ENCODE measurements at places on chromosomes 4 and X.

DNA sequence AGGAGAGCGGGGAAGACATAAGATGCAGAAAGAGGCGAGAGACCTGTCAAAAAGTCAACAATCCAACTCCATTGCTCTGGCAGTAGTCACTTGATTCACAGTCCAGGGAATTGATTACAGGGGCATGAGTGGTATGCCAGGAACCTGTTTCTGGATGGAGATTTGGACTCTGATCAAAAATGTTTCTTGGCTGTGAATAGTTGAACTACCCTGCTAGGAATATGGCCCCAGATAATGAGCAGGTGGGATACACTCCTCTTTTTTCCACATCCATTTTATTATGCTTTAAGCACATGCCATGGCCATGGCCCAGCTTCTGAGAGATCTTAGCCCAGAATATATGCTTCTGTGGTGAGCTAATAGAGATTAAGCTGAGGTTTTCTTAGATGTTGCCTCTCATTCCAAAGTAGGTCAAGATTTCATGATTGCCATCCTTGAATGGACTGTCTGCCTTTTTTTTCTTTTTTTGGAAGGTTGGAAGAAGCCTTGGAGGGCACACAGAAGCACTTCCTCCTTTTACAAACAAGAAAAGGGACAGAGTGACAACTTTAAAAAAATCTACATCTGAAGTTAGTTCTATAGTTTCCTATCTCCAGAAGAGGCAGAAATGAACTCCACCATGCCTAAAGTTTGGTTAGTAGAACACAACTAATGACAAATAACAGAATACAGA lies 121.9 kb downstream of the KIT start:
- no peak for DNase-seq
- no peaks in the 10 kb centered on the region for H3K4me1 ChIP-seq
- no peak overlapping the region for H3K4me3 ChIP-seq
- H3K27me3 ChIP-seq: no peaks in the 10 kb centered on the region
- no peaks in the 10 kb centered on the region for H3K36me3 ChIP-seq

GRCh38 chrX:104913348-104913747 lies 307.1 kb downstream of the TEX13A start:
- H3K27ac ChIP-seq: no peak overlapping the region
- no peaks in the 10 kb centered on the region for H3K4me1 ChIP-seq
- no peaks in the 10 kb centered on the region for H3K36me3 ChIP-seq
- DNase-seq: no peak

GRCh38 chr4:146520896-146521540 lies 722 bp downstream of the SLC10A7 start:
- no peak overlapping the region for H3K27ac ChIP-seq
- peak; percentile 41 for DNase-seq
- H3K36me3 ChIP-seq: no peaks in the 10 kb centered on the region
- peaks cover 27% of the 10 kb centered on the region for H3K4me1 ChIP-seq
- H3K4me3 ChIP-seq: no peak overlapping the region

DNA sequence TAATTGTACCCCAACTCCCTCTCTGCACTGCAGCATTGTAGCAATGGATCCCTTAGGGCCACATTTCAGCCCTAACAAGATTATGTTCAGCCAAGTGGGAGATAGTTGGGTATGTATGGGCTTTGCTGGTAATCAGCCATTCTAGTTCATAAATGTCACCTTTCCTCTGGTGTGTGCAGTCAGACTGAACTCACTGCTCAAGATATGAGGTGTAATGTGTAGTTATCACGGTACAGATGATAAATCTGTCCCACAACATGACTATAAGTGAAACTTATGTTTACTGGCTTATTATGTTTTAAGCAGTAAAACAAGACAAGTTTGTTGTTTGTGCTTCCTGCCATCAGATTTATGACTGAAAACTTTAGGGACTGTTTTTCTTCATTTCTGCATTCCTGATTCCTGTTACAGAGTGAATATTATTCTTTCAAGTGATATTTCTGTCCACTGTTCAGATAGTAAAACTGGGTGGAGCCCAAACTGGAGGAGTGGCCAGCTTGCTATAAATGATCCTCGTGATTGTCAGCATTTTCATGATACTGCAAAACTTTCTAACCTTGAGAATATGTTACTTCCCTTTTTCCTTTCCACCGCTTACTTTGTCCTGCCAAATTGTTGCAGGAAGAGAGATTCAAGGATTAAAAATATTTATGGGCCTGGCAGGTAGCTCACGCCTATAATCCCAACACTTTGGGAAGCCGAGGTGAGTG lies 44.9 kb downstream of the ANAPC4 start:
- H3K27me3 ChIP-seq: no peaks in the 10 kb centered on the region
- H3K36me3 ChIP-seq: no peaks in the 10 kb centered on the region
- H3K4me3 ChIP-seq: no peak overlapping the region

DNA sequence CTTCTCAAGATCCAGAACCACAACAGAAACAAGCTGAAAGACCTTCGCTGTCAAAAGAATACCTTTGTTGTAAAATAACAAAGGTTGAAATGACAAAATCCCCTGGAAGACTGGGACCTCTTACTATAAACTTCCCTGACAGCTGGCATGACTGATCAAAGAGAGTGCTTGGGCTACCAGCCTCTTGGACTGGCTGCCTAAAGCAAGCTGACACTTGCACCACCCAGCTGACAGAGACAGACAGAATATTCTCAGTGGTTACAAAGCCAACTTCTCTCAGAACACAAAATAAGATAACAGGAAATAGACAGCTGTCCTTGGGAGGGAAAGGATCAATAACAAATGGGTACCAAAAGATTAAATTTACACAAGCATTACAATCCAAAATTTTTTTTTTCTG lies 241.7 kb upstream of the SPOCK3 start:
- no peak overlapping the region for H3K27ac ChIP-seq
- H3K4me3 ChIP-seq: no peak overlapping the region
- H3K36me3 ChIP-seq: no peaks in the 10 kb centered on the region
- no peak for DNase-seq
- no peaks in the 10 kb centered on the region for H3K4me1 ChIP-seq
- no peaks in the 10 kb centered on the region for H3K27me3 ChIP-seq

DNA sequence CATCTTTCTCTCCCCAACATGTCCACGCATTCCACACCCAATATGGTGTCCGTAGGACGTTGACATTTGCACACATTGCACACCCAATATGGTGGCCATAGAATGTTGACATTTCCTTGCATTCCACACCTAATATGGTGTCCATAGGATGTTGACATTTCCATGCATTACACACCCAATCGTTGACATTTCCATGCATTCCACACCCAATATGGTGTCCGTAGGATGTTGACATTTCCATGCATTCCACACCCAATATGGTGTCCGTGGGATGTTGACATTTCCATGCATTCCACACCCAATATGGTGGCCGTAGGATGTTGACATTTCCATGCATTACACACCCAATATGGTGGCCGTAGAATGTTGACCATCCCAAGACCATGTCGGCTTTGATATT lies 88.4 kb upstream of the SHOX start:
- H3K36me3 ChIP-seq: no peaks in the 10 kb centered on the region
- no peak for DNase-seq
- H3K4me3 ChIP-seq: no peak overlapping the region

GRCh38 chr4:123522646-123523045 lies 126.1 kb downstream of the SPRY1 start:
- H3K36me3 ChIP-seq: no peaks in the 10 kb centered on the region
- no peak for DNase-seq
- H3K4me3 ChIP-seq: no peak overlapping the region
- H3K27ac ChIP-seq: no peak overlapping the region
- no peaks in the 10 kb centered on the region for H3K27me3 ChIP-seq
- H3K4me1 ChIP-seq: peaks cover 20% of the 10 kb centered on the region

GRCh38 chrX:3697701-3698279 lies 15.7 kb downstream of the PRKX start:
- H3K4me1 ChIP-seq: peaks cover 70% of the 10 kb centered on the region
- H3K27me3 ChIP-seq: no peaks in the 10 kb centered on the region
- H3K4me3 ChIP-seq: peak overlapping the region; percentile 33
- no peak for DNase-seq
- peak overlapping the region; percentile 81 for H3K27ac ChIP-seq

DNA sequence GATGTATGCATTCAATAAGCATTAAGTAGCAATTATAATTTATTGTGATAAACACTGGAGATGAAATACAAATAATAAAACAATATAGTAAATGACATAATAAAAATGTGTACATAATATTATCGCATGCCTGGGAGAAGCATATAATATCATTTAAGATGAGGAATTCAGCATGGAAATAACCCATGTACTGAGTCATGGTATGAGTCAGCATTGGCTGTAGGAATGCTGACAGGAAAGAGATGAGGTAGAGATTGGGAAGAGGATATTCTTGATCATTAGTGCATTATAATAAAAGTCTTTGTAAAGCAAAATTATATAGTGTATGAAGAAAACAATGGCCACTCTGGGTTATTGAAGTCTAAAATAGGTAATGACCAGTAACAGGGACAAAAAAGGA lies 82.8 kb downstream of the MAGEB10 start:
- H3K27ac ChIP-seq: no peak overlapping the region
- no peak overlapping the region for H3K4me3 ChIP-seq
- no peaks in the 10 kb centered on the region for H3K36me3 ChIP-seq
- DNase-seq: no peak
- H3K27me3 ChIP-seq: no peaks in the 10 kb centered on the region
- H3K4me1 ChIP-seq: no peaks in the 10 kb centered on the region

DNA sequence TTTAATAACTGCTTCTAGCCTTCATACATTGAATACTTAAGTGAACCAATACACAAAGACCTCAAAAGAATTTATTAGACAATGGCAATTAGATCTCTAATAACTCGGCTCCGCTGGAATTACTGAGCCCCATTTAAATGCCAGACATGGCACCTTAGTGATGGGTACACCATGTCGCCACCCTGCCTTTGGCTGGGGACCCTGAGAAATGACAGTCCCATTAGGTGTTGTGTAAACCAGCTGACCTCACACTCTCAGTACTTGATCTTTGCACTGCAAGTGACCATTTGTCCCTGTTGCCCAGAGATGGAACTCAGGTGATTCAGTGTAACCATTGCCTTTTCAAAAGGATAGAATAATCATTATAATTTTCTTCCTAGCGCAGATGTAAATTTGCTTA lies 144.6 kb upstream of the SMARCAD1 start:
- no peak for DNase-seq
- no peak overlapping the region for H3K4me3 ChIP-seq
- no peak overlapping the region for H3K27ac ChIP-seq
- H3K36me3 ChIP-seq: no peaks in the 10 kb centered on the region
- no peaks in the 10 kb centered on the region for H3K4me1 ChIP-seq

DNA sequence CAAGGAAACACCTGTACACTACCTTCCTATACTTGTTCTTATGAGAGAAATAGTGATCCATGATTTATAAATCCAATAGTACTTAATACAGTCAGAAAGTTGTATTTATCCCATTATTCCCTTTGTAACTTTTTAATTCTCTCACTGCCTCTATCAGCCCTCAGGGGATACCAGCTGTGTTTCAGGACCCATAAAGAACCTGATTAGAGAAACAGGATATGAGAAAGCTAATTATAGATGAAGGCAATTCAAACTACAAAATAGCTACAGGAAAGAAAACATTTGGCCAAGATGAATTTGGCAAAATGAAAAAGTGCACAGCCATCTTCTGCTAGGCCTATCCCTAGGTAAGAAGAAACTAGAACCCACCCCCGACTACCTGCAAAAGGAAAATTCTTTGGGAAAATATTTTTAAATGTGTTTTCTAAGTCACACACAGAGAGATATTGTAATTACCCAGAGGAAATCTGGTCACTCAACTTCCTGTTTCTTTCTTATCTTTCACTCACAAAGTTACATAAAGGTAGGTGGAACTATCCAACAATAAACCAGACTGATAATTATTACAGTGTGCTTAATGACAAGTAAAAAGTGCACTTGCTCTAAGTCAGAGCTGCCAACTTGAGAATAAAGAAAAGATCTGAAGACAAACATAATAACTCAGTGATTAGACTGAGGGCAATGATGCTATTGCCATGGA lies 836.5 kb upstream of the HTR2C start:
- no peak overlapping the region for H3K27ac ChIP-seq
- peaks cover 21% of the 10 kb centered on the region for H3K27me3 ChIP-seq
- DNase-seq: no peak
- no peaks in the 10 kb centered on the region for H3K36me3 ChIP-seq
- H3K4me3 ChIP-seq: no peak overlapping the region

GRCh38 chrX:121114691-121115090 lies 67.3 kb downstream of the GLUD2 start:
- no peak overlapping the region for H3K4me3 ChIP-seq
- H3K36me3 ChIP-seq: no peaks in the 10 kb centered on the region
- H3K4me1 ChIP-seq: no peaks in the 10 kb centered on the region
- peaks cover 7% of the 10 kb centered on the region for H3K27me3 ChIP-seq
- DNase-seq: no peak
- H3K27ac ChIP-seq: no peak overlapping the region

DNA sequence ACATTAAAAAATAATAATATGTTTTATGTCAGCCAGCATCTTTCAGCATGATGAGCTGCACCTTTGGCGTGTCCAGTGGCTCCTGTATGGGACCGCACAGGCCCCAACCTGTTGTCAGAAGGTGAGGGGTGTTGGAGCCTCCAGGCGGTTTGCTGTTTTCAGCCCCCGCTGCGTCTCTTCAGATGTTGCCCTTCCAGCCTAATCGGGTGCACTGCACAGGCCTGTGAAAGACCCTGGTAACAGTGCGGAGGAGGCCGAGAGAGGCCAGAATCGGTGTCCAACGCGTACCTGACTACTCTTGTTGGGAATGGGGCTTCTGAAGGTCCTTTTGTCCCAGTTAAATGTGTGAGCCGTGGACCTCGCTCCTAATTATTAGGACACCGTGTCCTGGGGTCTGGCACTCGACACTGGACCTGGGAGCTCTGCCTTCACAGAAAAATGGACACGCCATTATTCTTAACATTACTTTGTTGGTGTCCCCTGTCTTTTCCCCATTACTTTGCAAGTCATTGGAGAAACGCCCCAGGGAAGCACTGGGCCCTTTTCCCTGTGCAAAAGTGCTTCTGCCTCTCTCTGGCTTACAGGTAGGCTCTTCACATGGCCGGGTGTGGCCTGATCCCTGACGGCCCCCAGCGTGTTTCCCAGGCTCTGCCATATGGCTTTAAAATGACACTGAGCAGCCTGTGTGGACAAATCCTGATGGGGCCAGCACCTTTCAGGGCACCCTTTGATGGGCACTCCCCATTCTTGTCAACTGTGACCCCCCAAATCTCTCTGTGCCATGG lies 51.2 kb downstream of the TBC1D14 start:
- no peaks in the 10 kb centered on the region for H3K27me3 ChIP-seq
- H3K27ac ChIP-seq: no peak overlapping the region

GRCh38 chrX:78958419-78959116 lies 13.4 kb downstream of the P2RY10 start:
- DNase-seq: no peak
- H3K4me1 ChIP-seq: peaks cover 33% of the 10 kb centered on the region
- H3K27ac ChIP-seq: no peak overlapping the region
- peaks cover 22% of the 10 kb centered on the region for H3K36me3 ChIP-seq
- no peak overlapping the region for H3K4me3 ChIP-seq

- H3K27me3 ChIP-seq: no peaks in the 10 kb centered on the region
- no peak for DNase-seq
- H3K27ac ChIP-seq: no peak overlapping the region
- H3K36me3 ChIP-seq: no peaks in the 10 kb centered on the region
- no peaks in the 10 kb centered on the region for H3K4me1 ChIP-seq
- no peak overlapping the region for H3K4me3 ChIP-seq
These were observed 154.8 kb upstream of the ZFP42 start for GRCh38 chr4:187840814-187841213.

All from activated T-cell treated with anti-CD3 and anti-CD28 coated beads, Interleukin-2, amount 50 U/mL, for 72 hours (primary cell).